Stimulated activated CD8-positive, alpha-beta memory T cell treated with anti-CD3 and anti-CD28 coated beads, Interleukin-15, amount 100 ng/mL, for 48 hours (primary cell): ENCODE measurements at places on chromosomes 7 and 10.

DNA sequence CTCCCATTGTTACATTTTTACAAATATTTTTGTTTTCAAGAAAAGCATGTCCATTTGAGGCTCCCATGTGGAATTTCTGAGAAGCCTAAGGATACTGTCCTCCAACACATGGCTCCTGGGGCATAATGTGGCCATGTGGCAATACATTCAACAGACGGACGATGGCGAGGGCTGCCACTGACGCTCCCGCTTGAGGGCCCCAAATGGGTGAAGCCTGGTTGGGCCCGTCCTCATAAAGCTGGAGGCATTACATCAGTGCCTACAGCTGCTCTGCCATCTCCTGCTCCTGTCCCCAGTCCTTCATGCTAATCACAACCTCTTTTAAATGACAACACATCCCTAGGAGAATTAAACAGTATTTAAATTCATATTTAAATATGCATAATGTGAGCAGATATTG is 246.8 kb downstream of the TNS3 start:
- DNase-seq: no peak

- no peak for DNase-seq
Observed at GRCh38 chr7:141946796-141947195, at the start of gene CLEC5A. Gene CLEC5A (minus strand): TSS chr7:141946974. CDS start chr7:141946292, 682 bp downstream.

GRCh38 chr10:87551326-87551725 is 46.6 kb downstream of the MINPP1 start:
- no peak for DNase-seq

GRCh38 chr10:60238759-60239100 is 150.9 kb downstream of the ANK3 start:
- DNase-seq: no peak

DNA sequence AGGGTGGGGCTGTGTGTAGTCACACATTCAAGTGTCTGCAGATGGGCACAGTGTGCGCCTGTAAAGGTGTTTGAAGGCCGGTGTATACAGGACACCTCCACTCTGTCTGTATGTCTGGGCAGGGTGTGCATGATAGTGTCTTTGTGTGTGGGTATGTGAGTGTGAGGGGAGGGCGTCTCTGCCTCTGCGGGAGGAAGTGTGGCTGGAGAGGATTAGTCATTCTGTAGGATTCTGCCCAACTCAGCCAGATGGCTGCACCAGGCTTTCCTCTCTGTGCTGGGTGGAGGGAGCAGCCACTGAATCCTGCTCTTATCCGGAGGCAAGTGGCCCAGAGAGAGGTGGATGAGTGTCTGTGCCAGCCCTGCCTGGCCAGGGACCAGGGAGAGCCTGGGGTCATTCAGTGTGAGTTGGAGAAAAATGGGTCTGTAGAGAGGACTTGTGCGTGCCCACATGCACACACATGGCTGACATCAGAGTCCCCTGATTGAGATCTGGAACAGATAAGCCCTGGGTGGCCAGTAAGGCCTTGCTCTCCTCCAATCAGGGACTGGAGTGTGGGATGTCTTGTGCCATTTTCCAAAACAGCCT is 1.7 kb downstream of the SFXN3 start:
- DNase-seq: peak; percentile 55

DNA sequence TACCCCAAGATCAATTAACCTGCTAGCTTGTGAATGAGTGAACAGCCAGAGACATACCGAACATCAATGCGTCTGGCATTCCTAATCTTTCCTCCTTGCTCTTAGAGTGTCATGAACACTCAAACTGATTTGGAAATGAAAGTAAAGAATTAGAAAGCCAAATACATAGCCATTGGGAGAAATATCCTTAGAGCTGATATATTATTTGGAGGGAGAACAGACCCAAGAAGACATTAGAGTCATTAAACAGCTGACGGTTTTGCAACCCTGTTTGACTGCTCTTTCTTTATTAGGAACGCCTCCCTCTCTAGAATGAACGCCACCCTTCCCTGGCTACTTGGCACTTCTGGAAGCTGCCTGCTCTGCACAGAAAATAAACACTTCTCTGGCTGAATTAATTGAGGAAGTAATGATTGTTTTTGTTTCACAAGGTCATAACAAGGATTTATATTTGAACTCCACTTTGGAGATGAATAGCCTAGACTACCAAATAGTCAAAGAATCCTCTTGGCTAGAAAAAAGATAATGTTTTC is 42.8 kb downstream of the CTTNBP2 start:
- no peak for DNase-seq

DNA sequence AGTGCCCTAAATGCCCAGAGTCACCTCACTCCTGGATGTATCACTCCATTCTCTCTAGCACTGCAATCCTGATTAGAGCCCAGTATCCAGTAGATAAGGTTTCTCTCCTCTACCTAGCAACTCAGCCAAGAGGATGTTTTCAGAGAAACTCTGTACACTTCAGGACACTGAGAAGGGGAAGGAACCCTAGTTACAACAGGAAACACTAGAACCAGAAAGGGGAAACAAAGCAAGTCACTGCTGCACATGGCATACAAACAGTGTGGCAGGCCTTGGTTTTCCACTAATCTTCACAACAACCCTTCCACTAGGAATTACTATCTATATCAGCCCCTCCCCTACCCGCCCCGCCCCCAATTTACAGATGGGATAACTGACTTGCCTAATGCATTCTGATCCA is 1.6 kb downstream of the FAM204A start:
- no peak for DNase-seq

- no peak for DNase-seq
Observed at GRCh38 chr7:87151729-87152111, 533 bp upstream of the DMTF1 start.

DNA sequence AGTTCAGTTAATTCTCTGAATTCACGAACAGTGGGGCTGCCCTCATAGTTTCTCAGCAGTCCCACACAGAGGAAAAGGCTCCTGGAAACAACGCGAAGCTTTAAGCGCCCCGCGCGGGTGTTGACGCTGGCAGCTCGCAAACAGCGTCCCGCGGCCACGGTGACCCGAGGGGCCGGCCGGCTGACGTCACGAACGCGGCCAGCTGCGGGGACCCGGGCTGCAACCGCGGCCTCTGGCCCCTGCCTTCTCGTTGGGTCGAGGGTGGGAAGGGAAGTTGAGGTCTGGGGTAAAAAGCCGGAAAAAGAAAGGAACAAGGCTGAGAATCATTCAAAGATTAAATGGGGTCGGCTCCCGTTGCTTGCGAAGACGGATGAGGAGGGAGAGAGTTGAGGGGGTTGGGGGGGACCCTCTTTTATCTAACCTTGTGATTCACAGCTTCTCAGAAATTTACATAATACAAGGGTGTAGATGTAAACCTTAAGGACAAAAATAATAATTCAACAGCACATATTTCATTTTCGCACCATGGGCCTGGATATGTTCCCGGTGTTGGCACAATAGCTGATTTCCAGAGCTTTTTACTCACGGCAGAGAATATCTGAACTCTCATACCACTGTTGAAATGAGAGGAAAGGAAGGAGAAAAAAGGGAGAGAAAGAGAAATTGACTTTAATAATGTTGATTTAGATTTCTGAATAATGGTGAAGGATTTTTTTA is 7.3 kb upstream of the FEZF1 start:
- no peak for DNase-seq

GRCh38 chr10:78505657-78506056 is 472.0 kb downstream of the RPS24 start:
- no peak for DNase-seq

GRCh38 chr7:45239486-45239885 is 81.9 kb downstream of the RAMP3 start:
- DNase-seq: no peak

DNA sequence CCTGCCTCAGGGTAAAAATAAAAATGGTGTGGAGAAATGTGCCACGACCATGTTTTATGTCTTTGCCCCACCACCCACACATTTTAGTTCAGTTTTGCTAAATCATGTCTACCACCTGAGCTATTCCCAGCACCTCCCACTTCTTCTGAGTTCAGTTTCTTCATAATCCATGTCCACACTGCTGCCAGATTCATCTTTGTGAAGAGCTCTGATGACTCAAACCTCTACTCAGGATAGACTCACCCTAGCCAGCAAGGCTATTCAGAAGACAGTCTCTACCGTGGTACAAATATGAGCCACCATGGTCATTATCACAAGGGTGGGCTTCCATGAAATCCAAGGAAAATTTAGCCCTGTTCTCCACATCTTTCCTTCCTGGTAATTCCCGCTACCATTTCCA is 231.1 kb upstream of the PRKCQ start:
- no peak for DNase-seq

- peak; percentile 40 for DNase-seq
Observed at GRCh38 chr10:87761892-87762291, 56.1 kb downstream of the ATAD1 start.

DNA sequence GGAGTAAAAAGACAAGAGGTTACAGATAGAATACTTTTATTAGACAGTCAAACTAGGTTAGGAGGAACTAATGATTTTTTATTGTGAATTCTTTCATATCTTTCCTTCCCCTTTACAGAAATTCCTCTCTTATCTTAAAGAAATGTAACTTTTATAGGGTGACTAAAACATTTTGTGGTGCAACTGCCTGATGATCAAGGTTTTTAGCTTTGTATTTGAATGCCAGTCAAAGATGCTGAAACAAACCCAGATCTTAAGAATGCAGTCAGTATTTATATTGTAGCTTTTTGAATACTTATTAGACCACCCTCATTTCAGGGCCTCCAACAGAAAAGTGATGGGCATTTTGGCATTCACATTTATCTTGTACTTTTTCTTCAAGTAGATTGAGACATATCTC is 27.4 kb downstream of the TAX1BP1 start:
- DNase-seq: no peak

DNA sequence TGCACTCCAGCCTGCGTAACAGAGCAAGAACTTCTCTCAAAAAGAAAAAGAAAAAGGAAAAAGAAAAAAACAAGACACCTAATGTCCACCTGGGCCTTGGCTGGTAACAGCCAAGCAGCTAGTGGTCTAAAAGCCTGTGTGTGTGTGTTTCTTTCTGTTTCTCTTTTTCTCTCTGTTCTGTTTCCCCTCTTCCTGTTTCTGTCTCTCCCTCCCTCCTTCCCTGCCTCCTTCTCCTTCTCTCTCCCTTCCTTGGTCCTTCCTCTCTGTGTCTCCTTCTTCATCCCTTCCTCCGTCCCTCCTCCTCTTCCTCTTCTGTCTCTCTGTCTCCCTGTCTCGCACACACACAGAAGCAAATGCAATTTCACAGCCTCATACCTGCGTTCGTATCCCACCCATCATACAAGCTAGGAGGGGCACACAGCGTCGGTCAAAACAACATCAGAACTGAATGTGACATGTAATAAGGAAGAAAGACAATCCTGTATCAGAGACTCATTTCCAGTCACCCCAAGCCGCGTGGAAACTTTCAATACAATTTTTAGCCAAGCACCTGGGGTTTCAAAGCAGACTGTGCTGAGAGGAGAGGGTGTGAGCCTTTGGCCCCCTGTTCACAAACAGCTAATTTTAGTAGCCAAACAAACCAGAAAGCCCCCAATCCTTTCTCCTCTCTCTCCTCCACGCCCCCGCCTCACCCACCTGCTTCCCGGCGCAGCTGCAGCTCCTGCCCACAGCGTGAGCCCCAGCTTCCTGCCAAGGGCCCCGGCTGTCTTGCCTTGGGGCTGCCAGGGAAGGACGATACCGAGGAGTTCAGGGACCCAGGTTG is 50.2 kb upstream of the GNA12 start:
- DNase-seq: peak; percentile 56

GRCh38 chr7:44044315-44045225 is at the start of gene DBNL:
Gene DBNL (plus strand): TSS chr7:44044702. CDS start chr7:44044738, 36 bp downstream.
- DNase-seq: peak; percentile 87

GRCh38 chr7:2151801-2152612 is 80.7 kb downstream of the MAD1L1 start:
- DNase-seq: no peak

DNA sequence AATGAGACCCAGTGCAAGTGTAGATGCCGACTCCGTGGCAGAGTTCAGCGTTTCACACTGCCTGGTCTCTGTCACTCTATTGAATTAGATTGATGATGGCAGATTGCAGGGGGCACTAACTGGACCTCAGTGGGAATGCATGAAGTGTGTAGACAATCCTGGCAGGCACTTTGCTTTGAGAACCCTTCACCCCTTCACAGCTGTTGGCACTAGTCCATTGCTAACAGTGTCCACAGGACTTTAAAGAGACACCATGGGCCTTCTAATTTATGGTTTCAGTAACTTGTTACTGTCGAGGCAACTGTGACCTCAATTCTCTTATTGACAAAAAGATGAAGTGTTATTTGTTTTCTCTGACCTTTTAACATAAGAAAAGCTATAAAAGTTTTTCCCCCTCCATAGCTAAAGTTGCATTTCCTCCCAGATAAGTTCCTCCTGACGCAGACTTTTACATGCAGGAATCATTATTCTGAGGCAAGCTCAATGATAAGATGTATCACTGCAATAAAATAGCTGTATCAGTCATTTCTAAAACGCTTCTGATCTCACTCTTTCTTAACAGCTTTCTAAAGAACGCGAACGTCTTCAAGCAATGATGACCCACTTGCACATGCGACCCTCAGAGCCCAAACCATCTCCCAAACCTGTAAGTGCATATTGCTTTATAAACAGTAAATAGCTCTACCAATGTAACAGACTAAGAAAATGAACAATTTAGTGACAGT is 238.9 kb downstream of the FOXP2 start:
- DNase-seq: no peak

- DNase-seq: peak; percentile 3
Observed at GRCh38 chr10:34254596-34254995, 560.5 kb downstream of the PARD3 start.

GRCh38 chr7:123847868-123848267 is 2.9 kb downstream of the HYAL4 start:
- DNase-seq: no peak

DNA sequence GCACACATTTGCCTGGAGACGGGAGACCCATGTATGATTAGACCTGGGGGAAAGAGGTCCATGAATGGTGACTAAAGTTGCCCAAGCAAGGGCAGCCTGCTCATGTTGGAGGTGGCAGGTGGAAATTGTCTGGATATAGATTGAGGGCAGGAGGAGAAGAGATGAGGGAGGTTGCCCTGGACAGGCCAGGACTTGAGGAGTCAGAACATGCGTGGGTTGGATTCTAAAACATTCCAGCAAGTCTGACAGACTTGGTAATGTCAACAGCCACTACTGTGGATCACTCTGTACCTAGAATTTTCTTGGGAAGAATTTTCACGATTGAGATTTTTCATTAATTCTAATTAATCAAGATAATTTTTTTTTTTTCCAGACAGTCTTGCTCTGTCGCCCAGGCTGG is 19.1 kb upstream of the SVOPL start:
- no peak for DNase-seq
